ENCODE measurements at places on chromosomes 6 and 20.
A peak's percentile ranks its signal among the peaks of the same experiment; 100 is the strongest.

DNA sequence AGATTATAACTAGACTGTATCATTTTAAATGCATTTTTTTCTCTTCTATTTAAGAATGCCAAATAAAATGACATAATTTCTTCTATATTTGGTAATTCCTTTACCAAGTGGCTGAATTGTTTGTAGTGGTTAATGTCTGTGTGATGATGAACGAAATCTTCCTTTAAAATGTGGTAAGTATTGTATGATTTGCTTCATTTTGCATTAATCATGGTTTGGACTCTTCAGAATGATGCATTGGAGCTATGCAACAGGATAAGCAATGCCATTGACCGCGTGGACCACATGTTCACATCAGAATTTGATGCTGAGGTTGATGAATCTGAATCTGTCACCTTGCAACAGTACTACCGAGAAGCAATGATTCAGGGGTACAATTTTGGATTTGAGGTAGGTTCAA lies 99.6 kb downstream of the MAP3K4 start:
- no peak for DNase-seq

- no peak for DNase-seq
Observed at GRCh38 chr20:20655883-20656282, 56.6 kb downstream of the RALGAPA2 start.

DNA sequence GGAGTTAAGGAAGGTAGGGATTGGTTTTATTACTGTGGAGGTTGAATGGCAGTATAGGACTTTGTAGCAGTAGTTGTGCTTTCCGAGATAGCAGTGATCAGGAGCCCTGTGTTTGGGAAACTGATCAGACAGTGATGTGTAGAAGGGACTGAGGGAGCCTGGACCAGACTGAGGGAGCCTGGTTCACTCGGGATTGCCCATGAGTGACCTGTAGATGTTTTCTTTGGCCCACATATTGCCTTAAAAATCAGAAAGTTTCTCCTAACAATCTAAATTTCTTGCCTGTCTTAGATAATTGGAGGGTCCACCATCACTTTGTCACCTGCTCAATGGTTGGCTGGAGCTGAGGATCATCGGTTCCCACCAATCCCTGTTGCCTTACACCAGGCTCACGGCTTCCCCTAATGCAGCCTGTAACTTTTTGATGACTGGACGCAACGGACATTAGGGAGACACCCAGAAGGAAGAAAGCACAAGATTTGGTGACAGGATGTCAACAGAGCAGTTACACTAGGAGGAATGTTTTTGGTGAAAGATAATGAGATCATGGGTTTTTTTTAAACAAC lies 1.1 kb downstream of the CDS2 start:
- no peak for DNase-seq

- no peak for DNase-seq
Observed at GRCh38 chr6:110828396-110828795, 13.1 kb upstream of the CDK19 start.

DNA sequence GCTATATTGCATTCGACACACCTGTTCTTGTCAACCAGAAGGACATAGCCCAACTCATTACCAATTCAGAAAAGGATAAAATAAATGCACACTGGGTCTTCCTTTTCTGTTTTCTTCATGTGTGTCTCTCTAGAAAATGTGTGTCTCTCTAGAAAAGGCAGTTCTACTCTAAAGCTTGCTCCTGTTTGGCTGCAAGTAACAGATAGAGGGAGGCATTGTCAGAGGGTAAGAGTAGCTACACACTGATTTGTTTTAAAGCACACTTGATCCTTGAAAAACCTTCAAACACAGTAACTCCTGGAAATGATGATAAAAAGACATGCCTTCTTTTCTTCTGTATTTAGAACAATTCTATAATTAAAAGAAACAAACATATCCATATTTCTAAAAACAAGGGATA lies 21.3 kb downstream of the GRM1 start:
- DNase-seq, result no peak

DNA sequence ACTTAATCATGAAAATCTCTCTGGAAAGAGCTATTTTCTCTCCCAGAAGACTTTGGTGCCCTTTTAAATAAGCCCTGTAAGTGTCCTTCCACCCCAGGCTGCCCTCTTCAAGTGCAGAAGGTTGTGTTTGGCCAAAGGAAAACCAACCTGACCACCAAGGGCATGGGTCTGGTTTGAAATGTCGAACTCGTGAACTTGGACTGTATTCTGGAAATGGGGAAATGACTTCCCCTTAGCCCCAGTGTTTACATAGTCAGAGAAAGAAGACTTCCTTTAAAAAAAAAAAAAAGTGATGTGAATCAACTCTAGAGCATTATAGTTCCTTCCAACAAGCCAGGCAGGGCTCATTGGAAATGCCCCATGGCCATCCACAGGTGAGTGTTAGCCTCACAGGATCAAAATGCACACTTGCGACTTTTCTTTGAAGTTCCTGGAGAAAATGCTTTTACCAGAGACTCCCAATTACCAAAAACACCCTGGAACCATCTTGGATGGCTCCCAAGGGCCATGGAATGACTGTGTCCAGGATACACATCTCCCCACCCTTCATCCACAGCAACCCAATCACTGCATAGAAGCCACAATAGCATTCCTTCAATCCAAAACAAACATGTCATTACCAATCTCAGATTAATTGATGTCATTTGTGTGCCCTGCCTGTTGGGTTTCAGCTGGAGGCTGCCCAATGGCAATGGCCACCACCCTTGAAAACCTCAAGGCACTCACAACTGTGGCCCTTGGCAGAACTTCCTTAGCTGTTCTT lies 133.8 kb downstream of the CLIC5 start:
- DNase-seq, result no peak

GRCh38 chr6:115456848-115457247 lies 603.8 kb downstream of the FRK start:
- no peak for DNase-seq

- DNase-seq, result peak; percentile 19
Observed at GRCh38 chr6:95364016-95364604, 213.2 kb upstream of the MANEA start.

- DNase-seq, result peak; percentile 16
Observed at GRCh38 chr6:69835414-69836179, 30.8 kb upstream of the COL19A1 start.

GRCh38 chr20:55173601-55174000 lies 698.2 kb downstream of the DOK5 start:
- no peak for DNase-seq

GRCh38 chr20:51446230-51446629 lies 96.3 kb downstream of the NFATC2 start:
- no peak for DNase-seq

DNA sequence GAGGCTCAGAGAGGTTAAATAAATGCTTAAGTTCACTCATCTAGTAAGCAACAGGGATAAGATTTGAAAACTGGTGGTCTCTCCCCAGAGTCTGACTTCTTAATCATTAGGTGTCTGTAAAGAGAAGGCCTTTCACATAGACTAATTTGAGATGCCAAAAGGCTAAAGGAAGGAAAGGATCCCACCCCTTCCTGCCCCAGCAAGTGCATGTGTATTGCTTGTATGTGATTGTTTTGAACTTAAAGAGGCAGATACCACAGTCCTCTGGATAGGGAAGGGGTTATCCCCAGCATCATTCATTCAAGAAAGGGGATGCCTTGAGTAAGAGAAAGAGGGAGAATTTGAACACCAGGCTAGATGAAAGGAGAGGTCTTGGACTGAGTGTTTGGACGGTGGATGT lies 192.0 kb downstream of the OGFRL1 start:
- no peak for DNase-seq

GRCh38 chr6:3211681-3212080 lies 15.8 kb downstream of the TUBB2B start:
- DNase-seq, result no peak

DNA sequence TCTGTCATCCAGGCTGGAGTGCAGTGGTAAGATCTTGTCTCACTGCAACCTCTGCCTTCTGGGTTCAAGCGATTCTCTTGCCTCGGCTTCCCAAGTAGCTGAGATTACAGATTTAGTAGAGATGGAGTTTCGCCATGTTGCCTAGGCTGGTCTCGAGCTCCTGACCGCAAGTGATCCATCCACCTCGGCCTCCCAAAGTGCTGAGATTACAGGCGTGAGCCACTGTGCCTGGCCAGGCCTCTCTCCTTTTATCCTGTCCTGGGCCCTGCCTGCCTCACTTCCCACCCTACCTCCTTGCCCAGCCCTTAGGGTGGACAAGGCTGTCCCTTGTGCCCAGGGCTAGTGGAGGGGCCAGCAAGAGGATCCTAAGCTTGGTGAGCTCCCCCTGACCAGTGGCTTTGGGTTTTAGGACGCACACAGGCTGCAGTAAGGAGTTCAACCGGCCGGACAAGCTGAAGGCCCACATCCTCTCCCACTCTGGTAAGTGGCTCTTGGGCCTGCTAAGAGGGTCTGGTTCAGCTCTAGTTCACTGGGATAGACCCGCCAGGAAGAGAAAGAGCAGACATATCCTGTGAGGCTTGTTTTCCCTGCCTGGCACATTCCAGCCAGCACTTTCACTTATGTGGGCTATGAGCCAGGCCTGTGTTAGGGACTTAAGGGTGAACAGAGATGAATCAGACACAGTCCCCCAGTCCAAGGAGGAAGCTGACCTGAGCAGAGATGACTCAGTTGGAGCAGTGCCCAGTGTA lies 21.9 kb upstream of the CHMP4B start:
- DNase-seq, result no peak

GRCh38 chr6:125509477-125509876 lies 207.7 kb upstream of the HDDC2 start:
- no peak for DNase-seq
